ENCODE measurements at places on chromosomes 11 and 22. TPM values are rescaled to one million over a fixed set of nuclear protein-coding genes. Genes with fewer than 3 reads are reported as not detected.
A peak's percentile ranks its signal among the peaks of the same experiment; 100 is the strongest.

The TMEM151A gene
- total RNA-seq: not detected

The WNT7B gene
- total RNA-seq: 8.4 TPM

DNA sequence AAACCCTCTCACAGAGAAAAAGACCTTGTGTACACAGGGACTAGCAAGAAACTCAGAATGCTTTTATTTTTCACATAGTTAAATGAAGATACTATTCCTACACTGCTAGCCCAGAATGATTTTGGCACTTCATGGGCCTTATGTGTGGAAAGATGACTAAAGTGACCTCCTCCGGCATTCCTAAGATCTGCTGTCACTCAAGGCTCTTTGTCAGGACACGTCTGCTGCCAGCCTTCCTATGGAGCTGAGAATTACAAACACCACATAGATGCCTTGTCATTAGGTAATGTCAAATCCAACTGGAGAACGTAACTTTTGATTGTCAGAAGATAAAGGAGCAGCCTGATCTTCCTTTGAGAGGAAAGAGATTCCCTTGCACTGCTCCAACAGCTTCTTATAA, 249.1 kb downstream of the FAT3 start:
- no peak for ATAC-seq

- ATAC-seq: no peak
Observed at GRCh38 chr11:62105667-62106191, 18.1 kb upstream of the INCENP start.

GRCh38 chr11:27217496-27217895, 145.5 kb downstream of the CCDC34 start:
- no peak for ATAC-seq

GRCh38 chr11:122398167-122398566, 257.4 kb upstream of the UBASH3B start:
- ATAC-seq: no peak

GRCh38 chr11:106021181-106021966, 666 bp downstream of the MSANTD4 start:
- ATAC-seq: no peak

DNA sequence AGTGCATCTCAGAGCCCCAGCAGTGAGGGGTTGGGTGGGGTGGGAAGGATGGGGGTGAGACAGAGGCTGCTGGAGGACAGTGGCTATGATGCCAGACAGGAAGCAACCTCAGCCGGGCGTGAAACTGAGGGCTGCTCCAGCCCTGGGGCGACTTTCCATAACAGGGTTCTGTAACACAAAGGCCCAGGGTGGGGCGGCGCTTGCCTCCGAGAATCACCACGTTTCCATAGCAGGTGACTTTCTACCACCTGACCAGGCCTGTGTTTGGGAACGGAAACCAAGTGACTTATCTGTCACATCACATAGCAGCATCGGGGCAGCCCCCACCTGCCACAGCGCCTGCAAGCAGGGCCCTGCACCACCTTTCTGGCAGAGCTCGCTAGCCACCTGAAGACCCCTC, 85.8 kb downstream of the TRMU start:
- ATAC-seq: peak; percentile 67

GRCh38 chr11:108966978-108967377, 302.1 kb downstream of the DDX10 start:
- ATAC-seq: no peak

DNA sequence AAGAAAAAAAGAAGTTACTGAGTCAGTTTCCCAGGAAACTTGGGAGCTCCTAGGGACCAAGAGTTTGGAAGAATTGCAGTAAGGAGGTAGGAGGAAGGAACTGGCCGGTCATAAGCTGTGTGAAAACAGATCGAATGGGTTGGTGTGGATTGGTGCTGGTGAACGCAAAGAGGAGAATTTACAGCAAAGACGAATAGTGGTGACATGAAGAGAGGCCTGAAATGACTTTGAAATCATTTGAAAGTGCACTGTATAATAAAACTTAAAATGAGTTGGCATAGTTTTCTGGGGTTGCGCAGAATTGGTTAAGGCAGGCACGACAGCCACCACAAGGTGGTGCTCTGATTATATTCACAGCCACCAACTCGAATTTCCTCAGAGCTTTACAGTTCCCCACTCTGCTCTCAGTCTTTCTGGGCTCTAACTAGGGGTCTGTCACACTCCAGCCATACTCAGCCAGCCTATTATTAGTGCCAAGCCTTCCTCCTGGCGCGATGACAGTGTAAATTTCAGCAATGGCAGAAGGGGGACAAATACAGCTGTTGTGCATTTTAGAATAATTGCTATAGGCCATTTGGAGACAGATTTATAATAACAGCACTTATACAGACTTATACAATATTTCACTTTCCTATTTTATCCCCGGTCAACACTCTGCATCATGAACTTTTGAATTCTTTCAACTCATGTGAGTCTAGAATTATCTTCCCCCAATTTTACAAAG, 8.3 kb upstream of the HTR3B start:
- peak; percentile 52 for ATAC-seq

The KLHDC7B gene
- 0.20 TPM for total RNA-seq

GRCh38 chr22:22398530-22399327, 109.8 kb downstream of the ZNF280B start:
- ATAC-seq: no peak

Measured in esophagus mucosa (tissue), 1 donor.